ENCODE measurements at places on chromosomes 6 and 20. TPM values are rescaled to one million over a fixed set of nuclear protein-coding genes. Genes with fewer than 3 reads are reported as not detected.
A peak's percentile ranks its signal among the peaks of the same experiment; 100 is the strongest.

DNA sequence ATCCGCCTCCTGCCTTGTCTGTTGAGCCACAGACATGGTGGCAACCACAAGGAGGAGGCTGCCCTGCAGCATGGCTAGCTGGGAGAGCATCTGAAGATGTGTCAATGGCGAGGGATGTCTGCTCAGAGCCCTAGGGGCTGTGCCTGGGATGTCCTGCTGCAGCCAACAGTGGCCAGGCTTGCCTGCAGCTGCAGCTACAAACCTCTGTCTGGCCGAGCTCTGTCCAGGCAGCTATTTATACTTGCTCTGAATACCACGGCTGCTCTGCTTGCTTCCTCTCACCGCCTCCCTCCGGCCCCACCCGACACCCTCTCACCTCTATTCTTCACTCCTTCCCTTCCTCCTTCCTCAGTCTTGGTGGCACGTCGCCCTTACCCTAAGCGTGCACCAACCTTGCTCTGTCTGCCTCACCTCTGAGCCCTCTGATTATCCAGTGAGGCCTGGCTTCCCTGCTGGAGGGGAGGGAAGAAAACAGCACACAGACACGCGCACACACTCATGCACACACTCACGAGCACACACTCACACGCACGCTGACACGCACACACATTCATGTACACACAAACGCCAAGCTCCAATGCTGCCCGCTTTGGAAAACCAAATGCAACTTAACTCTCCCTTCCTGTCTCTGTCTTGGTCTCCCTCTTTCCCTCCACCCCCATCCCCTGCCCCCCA is at the start of gene ANGPT4:
TSS of gene ANGPT4 (minus strand) at position 210 of the 675 bp plus-strand sequence. CDS start at position 90, 120 bp downstream.
- no peak for DNase-seq

DNA sequence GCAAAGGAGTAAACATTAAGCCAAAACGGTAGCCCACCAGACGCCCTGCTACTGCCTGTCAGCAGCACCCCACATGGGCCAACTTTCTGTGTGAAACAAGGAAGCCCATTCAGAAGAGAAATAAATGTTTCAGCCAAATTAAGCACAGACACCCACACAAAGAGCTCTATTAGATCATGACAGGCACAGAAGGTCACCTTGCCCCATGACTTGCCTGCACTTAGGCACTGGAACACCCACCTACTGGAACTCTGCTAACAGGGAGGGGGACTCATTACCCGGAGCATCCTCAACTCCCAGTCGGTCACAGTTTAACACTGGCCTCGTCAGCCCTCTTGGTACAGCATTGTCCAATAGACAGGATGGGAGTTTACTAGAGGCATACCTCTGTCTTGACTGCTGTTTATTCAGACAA is 31.8 kb downstream of the GFOD1 start:
- no peak for DNase-seq

DNA sequence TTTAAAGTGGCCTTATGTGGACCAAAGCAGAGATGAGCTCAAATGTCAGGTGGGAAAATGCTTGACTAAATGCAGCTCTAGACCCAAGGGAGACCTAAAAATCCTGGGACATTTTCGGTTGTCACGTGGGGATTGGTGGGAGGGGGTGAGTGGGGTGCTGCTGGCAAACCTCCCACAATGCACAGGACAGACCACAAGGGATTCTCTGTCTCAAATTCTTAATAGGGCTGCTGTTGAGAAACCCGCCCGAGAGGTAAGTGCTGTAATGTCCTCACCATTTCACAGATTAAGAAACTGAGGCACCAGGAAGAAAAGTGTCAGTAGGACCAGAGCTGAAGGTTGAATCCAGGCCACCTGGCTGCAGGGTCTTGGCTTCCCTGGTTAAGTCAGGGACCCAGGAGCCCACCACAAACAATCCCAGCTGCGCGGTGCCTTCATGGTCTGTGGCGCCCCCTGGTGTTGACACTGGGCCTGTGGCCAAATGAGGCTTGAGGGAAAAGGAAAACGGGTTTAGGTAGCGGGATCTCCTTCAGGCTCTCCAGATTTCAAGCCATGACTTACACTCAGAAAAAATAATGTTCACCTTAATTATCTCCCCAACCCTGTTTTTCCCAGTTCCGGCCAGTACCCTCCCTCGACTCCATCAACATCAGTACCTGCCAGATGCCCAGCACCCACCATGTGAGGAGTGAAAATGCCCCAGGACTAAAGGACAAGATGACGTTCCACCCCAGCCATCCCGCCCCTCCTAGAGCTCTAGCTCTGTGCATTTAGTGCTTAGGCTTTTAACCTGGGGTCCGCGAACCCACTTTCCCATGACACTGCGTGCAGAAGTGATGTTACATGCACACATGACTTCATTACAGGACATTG is 7.2 kb downstream of the HLA-G start:
- DNase-seq: no peak

DNA sequence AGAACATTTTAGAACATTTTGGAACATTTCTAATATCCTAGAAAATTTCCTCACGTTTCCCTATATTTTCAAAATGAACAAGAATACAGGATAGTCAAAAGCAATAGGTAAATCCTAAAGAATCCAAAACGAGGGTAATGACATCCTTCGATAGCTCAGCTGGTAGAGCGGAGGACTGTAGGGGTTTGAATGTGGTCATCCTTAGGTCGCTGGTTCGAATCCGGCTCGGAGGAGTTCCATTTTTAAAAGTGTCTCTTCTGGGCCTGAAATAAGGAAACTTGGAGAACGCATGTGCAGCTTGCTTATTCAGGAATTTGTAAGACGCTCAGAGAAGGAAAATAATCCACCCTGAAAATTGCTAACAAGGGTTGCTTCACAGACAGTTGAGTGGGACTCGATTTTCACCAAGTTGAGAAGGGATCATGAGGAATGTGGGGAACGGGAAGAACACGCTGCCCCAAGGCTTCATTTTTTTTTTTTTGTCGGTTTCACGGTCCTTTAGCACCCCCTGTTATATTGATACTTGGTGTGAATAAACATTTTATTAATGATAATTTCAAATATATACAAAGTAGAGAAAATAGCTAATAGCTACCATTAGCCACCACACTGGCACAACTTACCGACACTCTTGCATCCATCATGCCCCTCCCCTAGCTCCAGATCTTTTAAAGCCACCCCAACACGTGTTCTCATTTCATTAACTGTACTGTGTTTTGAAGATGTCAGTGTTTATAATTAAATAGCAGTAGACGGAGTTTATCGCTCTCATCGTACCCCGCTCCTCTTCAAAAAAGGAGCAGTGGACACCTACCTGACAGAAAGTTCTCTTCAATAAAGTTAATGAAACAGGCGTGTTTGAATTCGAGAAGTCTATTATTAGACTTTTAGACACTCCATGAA is 1.8 kb upstream of the ABT1 start:
- DNase-seq: peak; percentile 88

- DNase-seq: no peak
Measured at GRCh38 chr6:6556161-6556737, 32.3 kb upstream of the LY86 start.

DNA sequence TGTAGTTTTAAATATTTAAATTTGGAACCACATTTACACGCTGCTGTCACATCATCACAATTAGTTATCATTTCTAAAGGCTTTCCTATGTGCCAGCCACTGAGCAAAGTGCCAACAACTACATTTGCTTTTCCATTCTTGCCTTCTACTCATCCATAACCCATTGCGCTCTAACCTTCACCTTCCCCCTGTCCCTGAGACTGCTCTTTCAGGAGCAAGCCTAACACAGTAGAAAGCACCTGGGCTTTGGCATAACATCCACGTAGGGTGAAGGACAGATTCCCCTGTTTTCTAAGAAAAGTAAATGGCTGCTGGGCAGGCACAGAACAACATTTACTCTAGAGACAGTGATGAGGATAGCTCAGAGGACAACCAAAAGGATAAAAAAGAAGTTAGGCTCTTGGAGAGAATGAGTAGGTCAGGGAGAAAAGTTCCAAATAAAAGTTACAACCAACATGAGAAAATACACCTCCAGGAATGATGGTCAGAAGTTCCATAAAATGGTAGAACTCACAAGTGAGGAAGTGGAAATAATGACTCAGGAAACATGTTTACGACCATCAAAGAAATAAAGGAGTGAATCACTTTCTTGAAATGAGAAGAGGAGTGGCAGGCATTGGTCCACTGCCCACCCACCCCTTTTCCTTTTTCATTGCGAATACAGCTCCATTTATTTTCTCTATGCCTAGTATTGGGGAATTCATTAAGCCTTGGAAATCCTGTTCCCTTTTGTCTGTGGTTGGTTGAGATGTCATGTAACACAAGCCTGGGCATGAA is 77.2 kb downstream of the PFDN4 start:
- no peak for DNase-seq

- DNase-seq: peak; percentile 59
Measured at GRCh38 chr6:42260396-42260888, 42.8 kb upstream of the MRPS10 start.

DNA sequence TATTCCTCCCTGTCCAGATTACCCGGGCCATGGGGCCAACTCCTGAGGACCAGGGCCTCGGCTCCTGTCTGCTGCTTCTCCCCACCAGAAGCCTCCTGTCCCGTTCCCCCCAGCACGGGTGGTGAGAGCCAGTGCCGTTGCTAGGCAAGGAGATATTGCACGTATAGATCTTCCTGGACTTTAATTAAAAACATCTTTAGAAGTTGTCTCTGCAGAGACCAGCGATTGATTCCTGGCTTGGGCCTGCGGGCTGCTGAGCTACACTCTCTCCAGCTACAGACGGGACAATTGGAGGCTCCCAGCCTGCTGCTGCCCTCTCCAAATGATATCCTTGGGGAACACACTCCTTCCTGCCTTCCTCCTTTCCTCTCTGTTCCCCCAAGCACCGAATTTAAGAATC is 74.6 kb downstream of the CDH22 start:
- DNase-seq: no peak

Gene TFAP2C
- polyA plus RNA-seq: 9.6 TPM

Gene CFB
- polyA plus RNA-seq: 4.4 TPM

Gene ABHD16B
- polyA plus RNA-seq: not detected

Data from A549 (cell line).